Left cardiac atrium (tissue), 4 donors: ENCODE measurements at places on chromosomes 1 and 21.

GRCh38 chr21:38955495-38955894 is 149.8 kb downstream of the ETS2 start:
- DNase-seq = peak; percentile 66

GRCh38 chr21:20272791-20273362 is 725.3 kb upstream of the NCAM2 start:
- DNase-seq = no peak

- DNase-seq = no peak
Observed at GRCh38 chr1:10751561-10752085, 44.8 kb downstream of the CASZ1 start.

- peak; percentile 30 for DNase-seq
Observed at GRCh38 chr1:147545133-147545532, 3.8 kb downstream of the BCL9 start.

DNA sequence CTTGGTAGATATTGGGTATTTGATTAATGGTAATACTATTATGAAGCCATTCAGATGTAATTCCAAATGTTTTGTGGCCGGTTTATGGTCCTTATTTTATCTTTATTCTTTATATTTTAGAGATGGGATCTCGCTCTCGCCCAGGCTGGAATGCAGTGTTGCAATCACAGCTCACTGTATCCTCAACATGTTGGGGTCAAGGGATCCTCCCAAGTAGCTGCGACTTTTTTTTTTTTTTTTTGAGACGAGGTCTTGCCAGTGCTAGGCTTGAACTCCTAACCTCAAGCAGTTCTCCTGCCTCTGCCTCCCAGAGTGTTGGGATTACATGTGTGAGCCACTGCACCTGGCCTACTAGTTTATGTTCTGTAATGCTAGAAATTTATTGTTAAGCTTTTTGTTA is 4.7 kb downstream of the DDI2 start:
- DNase-seq = no peak

- peak; percentile 97 for DNase-seq
Observed at GRCh38 chr21:41678924-41679318, 87.9 kb downstream of the RIPK4 start.

GRCh38 chr21:15601390-15601789 is 128.4 kb upstream of the USP25 start:
- no peak for DNase-seq

- DNase-seq = no peak
Observed at GRCh38 chr1:14135070-14135469, 435.1 kb downstream of the PRDM2 start.

DNA sequence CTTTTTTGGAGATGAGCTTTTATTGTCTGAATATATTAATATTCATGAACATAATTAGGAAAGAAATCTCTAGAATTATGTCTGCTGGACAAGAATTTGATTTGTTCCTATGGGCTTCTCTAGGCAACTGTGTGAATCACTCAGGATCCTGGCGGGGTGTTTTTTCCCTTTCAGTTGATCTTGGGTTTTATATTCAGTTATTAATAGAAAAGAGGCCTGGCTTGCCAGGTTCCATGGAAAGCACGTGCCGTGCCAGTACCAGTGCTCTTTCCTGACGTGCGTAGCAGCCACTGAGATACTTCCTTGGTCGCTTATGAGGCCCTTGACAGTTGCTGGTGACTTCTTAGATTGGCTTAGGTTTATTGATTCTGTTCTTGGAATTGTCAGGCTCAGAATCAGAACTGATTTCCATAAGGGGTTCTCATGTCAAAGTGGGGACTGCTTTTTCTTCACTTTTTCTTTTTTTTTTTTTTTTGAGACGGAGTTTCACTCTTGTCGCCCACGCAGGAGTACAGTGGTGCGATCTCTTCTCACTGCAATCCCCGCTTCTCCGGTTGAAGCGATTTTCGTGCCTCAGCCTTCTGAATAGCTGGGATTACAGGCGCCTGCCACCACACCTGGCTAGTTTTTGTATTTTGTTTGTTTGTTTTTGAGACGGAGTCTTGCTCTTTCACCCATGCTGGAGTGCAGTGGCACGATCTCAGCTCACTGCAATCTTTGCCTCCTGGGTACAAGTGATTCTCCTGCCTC is 48.7 kb upstream of the KIF1B start:
- DNase-seq = peak; percentile 58

GRCh38 chr1:28058971-28059878 is 29.2 kb downstream of the EYA3 start:
- DNase-seq = no peak

DNA sequence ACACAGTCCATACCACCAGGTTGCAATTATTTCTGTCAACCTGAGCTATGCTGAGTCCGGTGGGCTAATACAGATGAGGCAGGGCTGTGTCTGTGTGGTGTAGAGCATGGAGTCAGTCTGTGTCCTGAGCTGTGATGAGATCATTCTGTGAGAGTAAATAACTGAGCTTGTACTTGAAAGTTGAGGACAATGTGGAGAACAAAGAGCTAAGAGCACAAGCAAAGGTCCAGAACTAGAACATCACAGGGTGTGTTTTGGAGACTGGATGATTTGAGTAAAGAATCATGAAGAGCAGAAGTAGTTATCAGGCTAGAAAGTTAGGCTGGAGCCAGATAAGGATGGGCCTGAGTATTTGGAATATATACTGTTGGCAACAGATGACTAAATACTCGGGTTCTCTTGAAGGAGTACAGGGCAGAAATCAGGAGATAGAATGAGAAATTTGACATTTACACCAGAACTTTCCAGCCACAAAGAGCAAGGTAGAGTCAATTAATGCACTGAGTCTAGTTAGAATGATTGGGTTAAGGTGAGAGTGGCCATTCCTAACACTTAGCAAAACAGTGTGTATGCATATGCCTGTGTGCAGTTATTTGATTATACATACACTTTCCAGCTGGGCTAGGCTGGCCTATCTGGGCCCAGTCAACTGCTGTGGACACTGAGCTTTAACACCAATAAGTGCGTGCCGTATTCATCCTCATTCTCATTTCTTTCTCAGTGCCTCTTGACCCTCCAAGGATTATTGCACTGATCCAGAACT is 48.8 kb downstream of the LEPR start:
- no peak for DNase-seq

DNA sequence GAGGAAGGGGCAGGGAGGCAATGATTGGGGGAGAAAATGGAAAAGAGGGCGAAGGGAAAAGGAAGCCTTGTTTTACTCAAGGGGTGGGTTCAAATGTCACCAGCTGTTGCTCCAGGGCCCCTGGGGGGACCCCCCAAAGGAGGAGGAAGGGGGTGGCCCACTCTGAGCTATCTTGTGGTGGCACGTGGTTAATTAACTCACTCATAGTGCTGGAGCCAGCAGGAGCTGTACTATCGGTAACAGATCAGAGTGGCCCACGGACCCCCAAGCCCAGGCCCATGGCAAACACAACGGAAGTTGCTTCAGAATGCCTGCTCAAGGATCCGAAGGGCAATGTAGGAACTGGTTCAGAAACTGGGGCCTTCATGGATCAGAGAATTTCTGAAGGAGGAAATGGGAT is 7.2 kb downstream of the TFF2 start:
- no peak for DNase-seq

DNA sequence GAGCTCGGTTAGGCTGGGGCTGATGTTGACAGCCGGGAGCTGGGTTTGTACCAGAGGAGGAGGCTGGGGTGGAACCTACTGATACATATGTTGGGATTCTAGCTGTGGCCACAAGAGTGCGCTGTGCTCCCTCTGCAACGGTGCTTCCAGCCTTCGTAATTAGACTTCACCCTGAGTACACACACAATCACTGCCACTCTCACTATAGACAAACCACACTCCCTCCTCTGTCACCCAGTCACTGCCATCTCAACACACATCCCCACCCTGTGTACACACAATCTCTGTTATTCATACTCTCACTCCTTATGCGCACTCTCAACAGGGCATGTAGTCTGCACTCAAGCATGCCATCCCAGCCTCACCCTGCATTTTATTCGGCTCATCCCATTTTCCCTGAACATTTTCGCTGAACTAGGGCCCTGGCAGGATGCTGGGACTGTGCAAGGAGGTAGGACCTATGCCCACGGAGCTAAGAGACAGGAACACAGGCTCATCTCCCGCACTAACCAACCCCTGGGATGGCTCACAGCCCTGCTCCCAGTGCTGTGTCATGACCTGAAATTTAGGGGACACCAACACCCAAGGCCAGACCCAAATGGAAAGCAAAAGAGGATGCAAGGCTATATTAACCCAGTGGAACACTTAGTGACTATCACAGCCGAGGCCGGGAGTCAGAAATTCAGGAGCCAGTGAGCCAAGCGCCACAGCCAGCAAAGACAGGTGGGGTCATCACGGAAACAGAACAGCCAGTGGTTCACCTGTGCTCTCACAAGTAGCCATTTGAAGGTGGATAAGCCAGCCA is 5.7 kb downstream of the GJB3 start:
- DNase-seq = peak; percentile 80

DNA sequence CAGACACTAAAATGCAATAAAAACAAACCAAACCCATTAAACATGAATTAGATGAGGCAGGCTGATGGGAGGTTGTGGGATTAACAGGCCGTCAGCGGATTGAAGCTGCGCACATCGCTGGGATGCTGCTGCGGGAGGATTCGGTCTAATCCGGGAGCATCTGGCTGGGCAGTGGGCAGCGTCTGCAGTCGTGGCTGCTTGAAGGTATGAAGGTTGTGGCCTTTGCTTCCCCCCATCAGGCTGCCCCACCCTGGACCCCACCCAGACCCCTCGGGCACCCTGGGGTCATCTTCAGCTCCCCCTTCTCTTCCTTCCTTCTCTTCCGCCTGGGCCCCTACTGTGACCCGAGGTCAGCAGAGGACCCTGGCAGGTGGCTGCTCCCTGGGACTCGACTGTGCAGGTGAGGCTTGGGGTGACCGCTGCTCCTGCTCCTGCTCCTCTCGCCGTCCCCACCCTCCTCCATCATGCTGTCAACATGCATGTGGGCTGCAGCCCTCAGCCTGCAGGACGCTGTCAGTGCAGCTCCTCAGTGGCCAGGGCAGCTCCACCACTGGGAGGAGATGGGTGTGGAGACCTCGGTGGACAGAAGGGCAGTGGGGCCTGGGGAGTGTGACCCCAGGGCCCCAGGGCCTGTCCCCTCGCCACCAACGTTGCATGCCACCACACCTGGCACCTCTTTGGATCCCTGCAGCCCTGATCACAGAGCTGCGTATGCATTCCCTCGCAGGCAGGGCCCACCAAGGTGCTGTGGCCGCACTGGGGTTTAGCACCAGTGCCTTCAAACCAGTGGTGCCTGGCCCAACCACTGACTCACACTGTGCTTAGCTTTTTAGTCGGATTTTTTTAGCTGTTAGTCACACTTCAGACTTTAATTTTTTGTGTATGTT is 112.2 kb upstream of the COL6A1 start:
- DNase-seq = no peak

GRCh38 chr1:51642739-51643142 is 25.8 kb downstream of the OSBPL9 start:
- DNase-seq = no peak

- no peak for DNase-seq
Observed at GRCh38 chr1:230142608-230143210, 75.7 kb downstream of the GALNT2 start.

- no peak for DNase-seq
Observed at GRCh38 chr1:234647245-234647644, 37.3 kb upstream of the IRF2BP2 start.

DNA sequence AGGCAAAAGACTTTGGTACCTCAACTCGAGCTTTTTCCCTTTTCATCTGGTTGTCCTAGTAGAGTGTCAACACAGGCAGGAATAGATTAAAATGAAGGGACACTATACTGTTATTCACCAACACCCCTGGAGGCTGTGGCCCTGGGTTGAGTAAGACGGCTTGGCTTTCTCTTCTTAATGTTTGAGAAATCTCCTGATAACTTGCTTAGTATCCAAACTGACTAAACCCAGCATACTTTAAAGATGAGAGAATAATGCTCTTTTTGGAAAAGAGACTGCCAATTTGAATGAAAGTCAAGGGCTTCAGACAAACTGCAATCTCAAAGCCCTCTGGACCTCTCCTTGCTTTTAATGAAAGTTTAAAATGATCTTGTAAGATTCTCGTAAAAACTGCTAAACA is 2.6 kb upstream of the SLC30A1 start:
- peak; percentile 37 for DNase-seq

- peak; percentile 84 for DNase-seq
Observed at GRCh38 chr1:151989211-151989862, 4.3 kb downstream of the S100A10 start.

DNA sequence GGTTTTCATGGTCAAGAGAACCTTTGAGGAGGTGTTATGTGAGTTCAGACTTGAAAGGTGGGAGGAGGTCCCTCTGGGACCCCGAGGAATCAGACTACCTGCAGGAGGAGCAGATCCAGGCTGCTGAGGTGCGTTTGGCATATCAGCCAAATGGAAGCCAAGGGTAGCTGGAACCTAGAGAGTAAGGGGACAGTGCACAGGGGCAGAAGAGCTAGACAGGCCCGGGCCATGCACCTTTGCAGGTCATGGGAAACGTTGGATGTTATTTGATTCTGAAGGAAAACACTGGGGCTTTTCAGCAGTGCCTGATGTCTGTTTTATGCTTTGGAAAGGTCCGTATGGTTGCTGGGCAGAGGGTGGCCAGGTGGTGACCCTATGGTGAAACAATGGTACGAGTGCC is 169.2 kb downstream of the PGBD5 start:
- no peak for DNase-seq

GRCh38 chr1:179295164-179295755 is 1.7 kb downstream of the SOAT1 start:
- no peak for DNase-seq

GRCh38 chr1:236507022-236507700 is 16.6 kb upstream of the LGALS8 start:
- peak; percentile 62 for DNase-seq

DNA sequence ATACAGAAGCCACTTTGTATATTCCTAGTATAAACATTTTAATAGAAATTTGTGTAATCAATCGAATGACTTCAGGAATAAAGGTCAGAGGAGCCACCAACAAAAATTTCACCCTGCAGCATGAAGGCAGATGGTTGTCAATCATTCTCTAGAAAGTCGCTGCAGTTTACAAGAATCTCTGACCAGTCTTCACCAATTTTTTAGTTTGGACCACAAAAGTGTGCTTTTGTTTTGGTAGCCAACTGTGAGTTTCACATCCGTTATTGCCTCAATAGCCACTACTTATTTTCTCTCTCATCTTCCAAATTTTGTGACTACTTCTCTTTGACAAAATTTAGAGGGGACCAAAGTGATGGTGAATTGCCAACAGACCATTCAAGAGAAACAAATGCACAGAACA is 1155.6 kb downstream of the AMY1C start:
- no peak for DNase-seq

- no peak for DNase-seq
Observed at GRCh38 chr1:60963167-60963940, 119.0 kb upstream of the NFIA start.

DNA sequence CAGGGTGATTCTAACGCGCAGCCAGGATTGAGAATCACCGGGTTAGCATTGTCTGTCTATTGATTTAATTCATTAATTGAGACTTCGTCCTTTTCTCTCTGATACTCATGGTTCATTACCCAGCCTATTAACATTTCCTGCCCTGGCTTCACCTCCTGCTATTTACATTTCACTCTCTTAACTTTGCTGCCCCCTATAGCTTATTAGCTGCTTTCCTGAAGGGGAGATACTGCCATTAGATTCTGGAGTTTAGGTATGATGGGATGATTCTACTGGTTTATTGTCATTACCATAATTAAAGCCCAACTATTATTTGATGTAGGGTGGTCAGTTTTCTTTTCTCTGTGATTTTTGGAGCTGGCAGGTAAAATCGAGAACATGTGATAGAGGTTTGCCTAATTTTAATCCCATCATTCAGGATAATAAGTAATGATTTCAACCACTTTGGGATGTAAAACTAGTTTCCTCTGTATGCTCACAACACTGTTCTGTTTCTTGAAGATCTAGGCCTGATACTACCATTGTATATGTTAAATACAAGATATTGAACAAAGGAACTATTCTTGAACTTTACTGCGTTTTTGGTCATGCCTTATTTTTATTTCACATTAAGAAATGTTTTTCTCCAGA is 6.4 kb downstream of the PPP2R5A start:
- no peak for DNase-seq
